Epithelial cell of proximal tubule (primary cell): ENCODE measurements at places on chromosomes 1 and 21. TPM values are rescaled to one million over a fixed set of nuclear protein-coding genes. Genes with fewer than 3 reads are reported as not detected.

Gene HPCAL4
- total RNA-seq = 0.06 and 0.07 TPM in 2 replicates

Gene GPR37L1
- total RNA-seq = 0.06 and 0.07 TPM in 2 replicates

Gene TNNI3K
- 0.69 and 0.72 TPM in 2 replicates for total RNA-seq

Gene UBASH3A
- total RNA-seq = not detected in 2 replicates

Gene GFI1
- total RNA-seq = 0.12 and 0.14 TPM in 2 replicates

Gene KCNJ9
- not detected in 2 replicates for total RNA-seq

Gene SHISA4
- total RNA-seq = 10.9 and 22.4 TPM in 2 replicates

Gene FALEC
- not detected in 2 replicates for total RNA-seq

Gene FOXD2
- 0.14 TPM in 1 of 2 replicates, not detected in the other for total RNA-seq

Gene VCAM1
- 14.0 and 49.2 TPM in 2 replicates for total RNA-seq

Gene GBP2
- 2.2 and 2.7 TPM in 2 replicates for total RNA-seq

Gene NLRP3
- 7.4 and 8.5 TPM in 2 replicates for total RNA-seq

Gene CD2
- total RNA-seq = not detected in 2 replicates

Gene PDPN
- total RNA-seq = 7.6 TPM in 2 replicates
